Smooth muscle cell of the coronary artery (primary cell): ENCODE measurements at places on chromosomes 4 and X. TPM values are rescaled to one million over a fixed set of nuclear protein-coding genes. Genes with fewer than 3 reads are reported as not detected.

The DMD gene
- 3.6 and 23.2 TPM in 2 replicates for total RNA-seq

The SRPX2 gene
- total RNA-seq, result 42.6 and 70.9 TPM in 2 replicates

The SPANXA2 gene
- total RNA-seq, result not detected in 2 replicates

The SFRP2 gene
- under 0.01 TPM in 1 of 2 replicates, not detected in the other for total RNA-seq

The AFP gene
- 0.23 and 0.59 TPM in 2 replicates for total RNA-seq

The TRPC3 gene
- total RNA-seq, result under 0.01 and 0.59 TPM in 2 replicates

The NUDT11 gene
- total RNA-seq, result 6.3 and 11.0 TPM in 2 replicates

The PPP4R3C gene
- total RNA-seq, result not detected in 2 replicates

The SERPINA7 gene
- not detected in 2 replicates for total RNA-seq

The PCDH11X gene
- not detected in 2 replicates for total RNA-seq

The CSAG2 gene
- not detected in 2 replicates for total RNA-seq

The SCD5 gene
- total RNA-seq, result 16.0 and 26.2 TPM in 2 replicates

The FAM120C gene
- total RNA-seq, result 2.9 and 3.3 TPM in 2 replicates

The COL4A6 gene
- under 0.01 and 3.1 TPM in 2 replicates for total RNA-seq

The GBA3 gene
- not detected in 2 replicates for total RNA-seq

The MSANTD1 gene
- total RNA-seq, result 0.23 and 0.35 TPM in 2 replicates

The CSTF2 gene
- total RNA-seq, result 8.2 and 15.6 TPM in 2 replicates

The DCAF12L2 gene
- 0.12 TPM in 1 of 2 replicates, not detected in the other for total RNA-seq

The F9 gene
- total RNA-seq, result not detected in 2 replicates

The PF4V1 gene
- total RNA-seq, result 3.6 and 10.6 TPM in 2 replicates

The FAT1 gene
- 167 and 434 TPM in 2 replicates for total RNA-seq

The GPRASP2 gene
- total RNA-seq, result 13.7 and 23.6 TPM in 2 replicates

The LNX1 gene
- total RNA-seq, result 5.1 TPM in 2 replicates

The ADH7 gene
- total RNA-seq, result 0.70 TPM in 1 of 2 replicates, not detected in the other

The MFAP3L gene
- total RNA-seq, result 2.6 and 14.2 TPM in 2 replicates

The OPRPN gene
- total RNA-seq, result not detected in 2 replicates
